CD4-positive, alpha-beta memory T cell (primary cell): ENCODE measurements at places on chromosomes 3 and 15. TPM values are rescaled to one million over a fixed set of nuclear protein-coding genes. Genes with fewer than 3 reads are reported as not detected.

Gene SNX22
- 0.33 TPM for total RNA-seq

Gene IL1RAP
- total RNA-seq, result 14.6 TPM

Gene NAALADL2
- total RNA-seq, result not detected

- DNase-seq, result no peak
These were observed 328.0 kb downstream of the UACA start for GRCh38 chr15:70435369-70435768.

DNA sequence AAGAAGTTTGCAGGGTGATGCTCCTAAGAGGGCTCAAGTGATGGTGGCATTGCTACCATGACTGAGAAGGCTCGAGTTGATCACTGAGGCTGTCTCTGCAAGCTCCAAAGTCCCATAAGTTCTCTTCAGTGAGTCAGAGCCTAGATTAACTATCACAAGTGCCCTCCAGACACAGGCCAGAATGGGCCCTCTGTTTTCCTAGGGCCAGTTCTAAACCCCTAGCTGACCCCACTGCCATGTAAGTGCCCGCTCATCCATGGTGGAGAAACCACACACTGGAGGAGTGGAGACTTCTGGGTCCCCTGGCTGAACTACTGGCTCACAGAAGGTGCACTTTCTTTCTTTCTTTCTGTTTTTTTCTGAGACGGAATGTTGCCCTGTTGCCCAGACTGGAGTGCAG lies 87.6 kb upstream of the WNT5A start:
- DNase-seq, result no peak

DNA sequence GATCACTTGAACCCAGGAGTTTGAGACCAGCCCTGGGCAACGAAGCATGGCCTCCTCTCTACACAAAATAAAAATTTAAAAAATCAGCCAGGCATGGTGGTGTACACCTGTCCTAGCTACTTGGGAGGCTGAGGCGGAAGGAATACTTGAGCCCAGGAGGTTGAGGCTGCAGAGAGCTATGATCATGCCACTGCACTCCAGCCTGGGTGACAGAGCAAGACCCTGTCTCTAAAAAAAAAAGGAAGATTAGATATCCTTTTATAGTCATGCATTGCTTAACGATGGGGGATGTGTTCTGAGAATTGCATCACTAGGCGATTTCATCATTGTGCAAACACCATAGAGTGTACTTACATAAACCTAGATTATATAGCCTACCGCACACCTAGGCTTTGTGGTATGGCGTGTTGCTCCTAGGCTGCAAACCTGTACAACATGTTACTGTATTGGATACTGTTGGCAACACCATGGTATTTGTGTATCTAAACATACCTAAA lies 12.6 kb downstream of the ALAS1 start:
- DNase-seq, result no peak

DNA sequence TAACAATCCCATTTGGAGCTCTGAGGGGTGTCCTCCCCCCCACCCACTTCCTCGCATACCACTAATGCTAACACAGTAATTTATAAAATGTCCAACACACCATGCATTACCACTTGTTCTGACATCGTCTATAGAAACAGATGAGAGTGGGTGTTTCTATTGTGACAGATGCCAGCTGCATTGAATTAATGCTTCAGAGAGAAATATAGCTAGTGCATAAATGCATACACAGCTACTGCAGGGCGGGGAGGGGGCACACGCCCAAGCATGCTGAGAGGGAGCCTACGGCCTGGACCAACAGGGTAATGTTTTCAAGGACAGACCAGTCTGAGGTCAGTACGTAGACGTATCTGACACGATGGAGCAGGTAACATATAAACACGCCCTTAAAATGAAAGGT lies 106.0 kb upstream of the FEZF2 start:
- no peak for DNase-seq

GRCh38 chr15:93073465-93073952 lies 15.5 kb downstream of the RGMA start:
- no peak for DNase-seq

- peak; percentile 59 for DNase-seq
These were observed 17.4 kb upstream of the SHF start for GRCh38 chr15:45205192-45205591.

DNA sequence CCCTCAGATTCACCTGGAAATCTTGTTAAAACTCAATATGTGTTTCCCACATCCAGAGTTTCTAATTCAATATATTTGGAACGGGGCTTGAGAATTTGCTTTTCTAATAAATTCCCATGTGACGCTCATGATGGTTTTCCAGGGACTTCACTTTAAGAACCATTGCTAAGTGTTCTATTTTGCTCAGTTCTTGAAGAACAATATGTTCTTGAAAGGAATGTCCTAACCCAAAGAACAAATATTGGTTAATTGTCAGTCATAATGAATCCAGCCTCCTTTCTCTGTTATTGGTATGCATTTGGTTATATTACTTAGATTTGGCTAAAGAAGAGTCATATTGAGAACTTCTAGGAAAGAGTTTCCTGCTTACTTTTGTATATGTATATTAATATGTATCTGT lies 4.4 kb upstream of the PLSCR2 start:
- DNase-seq, result no peak
